ENCODE measurements at places on chromosomes 3 and 15.

DNA sequence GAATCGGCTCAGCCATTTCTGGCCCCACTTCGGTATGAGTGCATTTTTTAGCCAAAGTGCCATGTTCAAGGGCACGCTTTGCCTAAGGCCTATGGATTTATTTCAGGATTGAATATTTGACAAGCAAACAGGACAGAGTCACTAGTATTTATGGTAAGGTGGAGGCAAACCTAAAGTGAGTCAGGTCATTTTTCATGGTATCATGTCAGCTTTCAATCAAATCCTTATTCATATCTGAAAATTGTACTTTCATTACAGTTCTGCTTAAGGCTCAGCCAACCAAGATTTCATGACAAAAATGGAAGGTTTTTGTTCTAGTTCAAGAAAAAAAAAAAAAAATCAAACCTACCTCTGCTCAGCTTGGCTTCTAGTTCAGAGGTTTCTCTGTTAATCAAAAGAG lies 30.5 kb upstream of the ICE2 start:
- DNase-seq: no peak

- no peak for DNase-seq
Measured at GRCh38 chr3:151395806-151396205, 11.3 kb upstream of the P2RY12 start.

- no peak for DNase-seq
Measured at GRCh38 chr15:70323111-70323851, 225.6 kb upstream of the TLE3 start.

DNA sequence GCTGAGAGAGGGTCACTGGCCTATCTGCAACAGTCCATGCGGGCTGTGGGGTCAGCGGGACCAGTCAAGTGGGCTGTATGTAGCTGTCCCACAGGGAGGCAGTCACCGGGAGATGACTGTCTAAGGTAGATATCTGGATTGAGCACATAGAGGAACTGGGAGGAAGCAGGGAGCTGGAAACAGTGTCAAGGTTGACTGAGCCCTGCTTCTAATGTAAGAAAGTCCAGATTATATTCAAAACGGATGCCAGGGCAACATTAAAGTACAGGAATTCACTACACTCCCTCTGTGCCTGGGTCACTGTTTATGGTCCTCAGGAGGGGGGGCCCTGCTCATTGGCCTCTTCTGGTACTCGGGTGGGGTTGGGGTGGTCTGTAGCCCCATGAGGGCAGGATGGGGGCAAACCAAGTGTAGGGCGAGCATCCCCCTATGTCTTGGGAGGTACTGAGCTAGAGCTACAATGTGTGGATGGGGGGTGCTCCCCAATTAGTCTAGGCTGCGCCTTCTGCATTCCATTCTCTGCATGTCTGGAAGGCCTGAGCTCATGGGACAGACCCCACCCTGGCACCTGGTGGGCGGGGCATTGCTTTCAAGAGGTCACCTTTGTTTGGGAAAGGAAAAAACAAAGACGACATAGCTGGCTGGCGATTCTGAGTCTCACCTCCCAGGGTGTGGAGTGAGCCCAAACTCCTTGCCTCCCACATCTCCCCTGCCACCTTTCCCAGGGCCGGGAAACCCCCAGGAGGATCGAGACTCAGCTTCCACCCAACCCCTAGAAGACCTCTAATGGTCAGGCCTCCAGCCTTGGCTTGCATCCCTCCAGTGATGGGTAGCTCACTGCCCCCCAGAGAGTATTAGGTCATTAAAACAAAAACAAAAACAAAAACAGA lies 45.1 kb upstream of the C15orf39 start:
- DNase-seq: no peak

GRCh38 chr3:108450444-108450843 lies 60.0 kb downstream of the MYH15 start:
- DNase-seq: no peak

- DNase-seq: no peak
Measured at GRCh38 chr3:119160361-119160760, 13.0 kb upstream of the UPK1B start.

DNA sequence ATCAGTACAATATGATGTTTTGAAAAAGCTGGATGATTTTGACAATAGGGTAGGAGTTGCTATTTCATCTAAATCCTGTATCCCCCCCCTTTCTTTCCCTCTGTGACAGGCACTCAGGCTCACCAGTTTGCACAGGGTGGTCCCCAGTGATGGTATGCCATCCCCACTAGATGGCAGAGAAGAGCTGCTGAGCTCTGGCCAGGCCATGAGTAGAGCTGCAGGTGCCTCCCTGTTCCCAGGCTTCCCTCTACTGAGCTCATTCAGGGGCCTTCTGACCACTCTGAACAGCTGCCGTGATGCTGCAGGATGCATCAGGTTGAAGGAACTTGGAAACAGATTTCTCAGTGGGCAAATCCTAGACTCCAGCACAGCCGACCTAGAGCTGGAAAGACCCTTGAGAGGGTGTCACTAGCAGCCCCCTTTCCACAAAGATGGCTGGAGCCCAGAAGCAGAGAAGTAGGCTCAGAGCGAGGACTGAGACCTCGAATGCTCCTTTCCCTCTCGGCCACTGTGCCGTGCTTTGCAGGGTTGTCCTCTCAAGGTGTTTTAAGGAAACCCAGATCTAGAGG lies 45.1 kb downstream of the EFCAB12 start:
- DNase-seq: no peak

DNA sequence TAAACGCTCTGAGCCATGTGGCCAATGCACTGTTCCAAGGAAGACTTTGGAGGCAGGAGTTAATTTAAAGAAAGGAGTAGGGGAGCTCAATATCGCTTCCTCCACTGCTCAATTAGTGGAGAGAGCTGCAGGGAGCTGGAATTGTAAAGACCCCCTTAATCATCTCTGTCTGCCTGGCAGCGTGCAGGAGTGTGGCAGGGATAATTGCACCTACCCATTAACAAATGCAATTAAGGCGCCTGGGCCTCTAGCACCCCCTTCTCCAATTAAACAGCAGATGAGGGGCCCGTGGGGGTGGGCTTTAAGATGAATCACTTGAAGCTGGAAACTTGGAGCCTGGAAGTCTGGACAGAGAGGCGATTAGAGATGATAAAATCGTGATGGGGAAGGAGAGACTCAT lies 61.7 kb upstream of the GLCE start:
- DNase-seq: no peak

DNA sequence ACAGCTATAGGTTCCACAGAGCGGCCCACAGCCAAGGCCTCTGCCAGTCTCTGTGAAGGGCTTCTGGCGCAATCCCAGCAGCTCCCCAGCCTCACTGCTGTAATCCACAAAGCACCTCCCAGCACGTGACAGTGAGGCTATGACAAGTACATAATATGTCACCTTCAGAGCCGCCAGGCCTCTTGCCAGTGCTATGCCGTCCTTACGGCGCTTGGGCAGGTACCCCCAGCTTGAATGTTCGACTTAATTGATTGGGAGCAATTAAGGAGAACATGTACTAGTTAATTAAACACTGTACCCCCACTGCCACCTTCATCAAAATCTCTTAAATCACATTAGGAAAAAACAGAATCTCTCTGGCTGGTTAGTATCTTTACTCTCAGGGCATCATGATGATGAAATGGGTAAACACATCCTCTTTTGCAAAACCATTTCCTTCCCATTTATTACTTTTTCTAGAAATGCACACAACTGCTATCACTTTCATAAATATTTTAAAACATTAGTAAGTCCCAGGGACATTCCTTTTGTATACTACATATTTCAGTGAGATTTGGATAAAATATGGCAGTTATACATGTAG lies 169.9 kb downstream of the XXYLT1 start:
- DNase-seq: no peak

DNA sequence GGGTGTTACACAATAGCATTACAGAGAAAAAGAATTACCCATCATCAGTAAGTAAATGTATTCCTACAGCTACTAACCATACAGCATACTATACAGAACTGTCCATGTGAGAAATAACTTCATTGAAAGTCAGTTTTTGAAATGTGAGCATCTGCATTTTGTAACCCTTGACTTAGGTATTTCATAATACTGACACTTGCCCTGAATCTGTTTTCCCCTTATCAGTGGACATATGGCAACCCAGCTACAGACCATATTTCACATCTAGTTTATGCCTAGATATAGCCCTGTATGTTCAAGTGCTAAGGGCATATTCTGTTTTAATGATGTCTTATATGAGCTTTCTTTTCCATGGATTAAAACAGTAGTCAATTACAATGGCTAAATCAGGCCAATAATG lies 297.6 kb downstream of the TBC1D5 start:
- no peak for DNase-seq

DNA sequence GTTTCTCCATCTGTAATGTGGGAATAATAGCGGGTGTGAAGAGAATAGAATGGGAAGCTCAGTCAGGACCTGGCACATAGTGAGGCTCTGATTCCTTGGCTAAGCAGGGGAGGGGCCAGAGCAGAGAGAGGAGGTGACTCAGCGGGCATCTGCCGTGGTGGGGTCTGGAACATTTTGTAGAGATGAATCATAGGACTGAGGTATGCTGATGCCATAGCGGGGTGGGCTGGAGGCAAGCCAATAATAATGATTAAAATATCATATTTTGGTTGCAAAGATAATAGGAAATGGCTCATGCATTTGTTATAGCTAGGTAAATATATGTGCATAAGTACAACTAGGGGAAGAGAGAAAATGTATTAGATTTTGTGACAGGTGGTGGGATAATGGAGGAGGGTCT lies 11.2 kb downstream of the TGM4 start:
- no peak for DNase-seq

DNA sequence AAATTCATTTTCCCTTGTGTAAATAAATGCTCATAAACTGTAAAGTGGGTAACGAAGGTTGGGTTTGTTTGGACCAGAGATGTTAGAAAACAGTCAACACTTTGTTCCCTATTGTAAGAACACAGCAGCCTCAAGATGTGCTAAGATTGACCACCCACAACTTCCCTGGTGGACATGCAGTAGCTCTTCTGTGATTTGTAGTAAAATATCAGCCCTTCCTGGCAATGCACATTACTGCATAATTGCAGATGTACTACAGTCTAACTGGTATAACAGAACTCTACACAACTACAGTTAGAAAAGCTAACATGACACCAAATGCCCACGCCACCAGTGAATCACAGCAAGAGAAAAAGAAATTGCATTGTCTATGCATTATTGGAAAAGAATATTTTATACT lies 129.4 kb downstream of the FGF12 start:
- DNase-seq: no peak

DNA sequence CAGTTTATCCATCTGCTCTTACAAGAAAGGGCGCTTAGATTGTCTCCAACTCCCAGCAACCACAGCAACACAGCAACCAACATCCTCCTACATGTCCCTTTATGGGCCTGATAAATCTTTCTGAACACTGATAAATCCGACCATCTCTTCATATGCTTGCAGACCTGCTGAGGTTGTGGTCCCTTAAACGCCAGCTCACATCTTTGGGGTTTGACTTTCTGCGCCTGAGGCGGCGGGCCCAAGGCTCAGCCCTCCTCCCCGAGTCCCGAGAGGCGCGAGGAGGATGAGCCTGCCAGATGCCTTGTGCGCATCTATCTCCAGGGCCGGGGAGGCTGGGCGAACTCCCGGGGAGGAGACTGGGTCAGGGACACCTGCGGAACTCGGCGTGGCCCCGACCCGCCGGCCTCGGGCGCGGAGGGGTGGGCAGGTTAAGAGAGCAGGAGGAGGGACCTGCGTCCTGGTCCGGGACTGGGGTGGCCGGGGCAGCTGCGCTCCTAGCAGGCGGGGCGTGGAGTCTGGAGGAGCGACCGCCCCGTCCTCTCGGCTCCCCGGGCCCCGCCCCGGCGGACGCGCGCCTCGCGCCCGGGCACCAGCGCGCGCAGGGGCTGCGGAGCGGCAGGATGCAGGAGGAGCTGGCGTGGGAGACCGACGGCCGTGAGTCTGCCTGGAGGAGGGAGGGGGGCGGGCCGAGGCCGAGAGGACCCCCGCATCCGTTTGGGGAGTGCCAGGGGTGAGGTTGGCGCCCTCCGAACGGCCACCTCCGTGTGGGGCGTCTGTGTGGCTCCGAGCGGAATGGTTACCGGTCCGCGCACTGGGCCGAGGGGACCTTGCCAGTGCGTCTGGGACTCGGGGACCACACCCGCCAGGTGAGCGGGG lies at the start of gene ANKDD1A:
Gene ANKDD1A, plus strand, starts transcription at position 592 of the 876 bp plus-strand sequence. Its CDS starts 29 bp downstream, at position 621.
- DNase-seq: no peak

DNA sequence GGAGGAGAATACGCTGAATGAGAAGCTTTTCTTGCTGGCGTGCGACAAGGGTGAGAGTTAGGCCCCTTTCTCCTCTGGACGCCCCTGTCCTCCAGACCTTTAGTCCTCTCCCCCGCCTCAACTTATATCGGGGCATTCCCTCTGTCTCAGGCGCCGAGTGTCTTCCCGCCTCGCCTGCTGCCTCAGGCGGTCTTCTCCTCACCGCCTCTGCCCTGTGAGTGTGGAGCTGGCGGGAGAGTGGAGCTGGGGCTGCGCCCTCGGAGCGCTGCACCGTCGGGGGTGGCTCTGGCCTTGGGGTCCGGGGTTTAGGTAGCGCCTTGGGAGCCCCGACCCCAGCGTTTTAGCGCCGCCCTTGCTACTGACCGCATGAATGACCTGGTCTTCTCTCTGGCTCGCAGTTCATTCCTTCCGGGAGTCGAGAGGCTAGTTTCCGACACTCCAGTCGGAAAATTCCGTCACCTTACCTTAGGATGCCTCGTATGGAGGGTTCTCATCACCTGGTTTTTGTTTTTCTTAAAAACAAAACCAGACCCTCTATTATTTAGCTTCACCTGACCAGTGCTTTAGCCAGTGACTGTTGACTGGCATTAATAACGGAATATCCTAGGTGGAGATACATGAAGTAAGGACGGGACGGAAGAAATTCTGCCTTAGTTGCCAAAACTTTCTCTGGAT lies 985 bp downstream of the TRPC1 start:
- DNase-seq: peak; percentile 4

DNA sequence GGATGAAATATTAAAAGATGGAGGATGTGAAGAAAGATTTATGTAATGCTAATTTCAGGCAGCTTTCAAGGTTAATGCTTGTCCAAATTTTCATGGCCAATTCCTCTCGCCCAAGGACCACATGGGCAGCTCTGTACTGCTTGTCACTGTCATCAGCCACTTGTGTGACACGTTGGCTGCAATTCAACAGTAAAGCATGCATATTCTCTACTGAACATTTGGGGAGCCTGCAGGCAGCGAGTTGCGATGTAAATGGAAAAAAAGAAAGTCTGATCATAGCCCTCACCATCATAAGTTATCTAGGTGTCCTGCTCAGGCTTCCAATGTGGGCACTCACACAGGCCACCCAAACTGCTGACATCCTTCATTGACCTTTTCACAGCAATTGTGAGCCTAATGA lies 1026.8 kb upstream of the NR2F2 start:
- DNase-seq: no peak

DNA sequence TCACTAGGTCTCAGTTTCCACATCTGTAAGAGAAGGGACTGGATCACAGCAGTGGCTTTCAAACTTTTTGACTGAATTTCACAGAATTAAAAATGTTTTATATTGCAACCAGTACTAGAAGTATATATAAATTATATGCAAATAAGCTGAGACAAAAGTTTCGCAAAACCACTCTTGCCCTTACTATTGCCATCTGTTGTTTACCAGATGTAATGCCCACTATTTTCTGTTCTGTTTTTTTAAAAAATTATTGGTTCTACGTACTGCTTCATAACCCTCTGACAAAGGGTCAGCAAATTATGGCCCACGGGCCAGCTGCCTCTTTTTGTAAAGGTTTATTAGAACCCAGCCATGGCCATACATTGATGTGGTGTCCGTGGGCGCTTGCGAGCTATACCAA lies 44.8 kb downstream of the PDIA5 start:
- DNase-seq: no peak

Measured in stimulated activated CD4-positive, alpha-beta T cell treated with anti-CD3 and anti-CD28 coated beads, TNF-alpha, amount 100 ng/mL, for 1 hour (primary cell).